ENCODE measurements at places on chromosomes 16 and 17.

DNA sequence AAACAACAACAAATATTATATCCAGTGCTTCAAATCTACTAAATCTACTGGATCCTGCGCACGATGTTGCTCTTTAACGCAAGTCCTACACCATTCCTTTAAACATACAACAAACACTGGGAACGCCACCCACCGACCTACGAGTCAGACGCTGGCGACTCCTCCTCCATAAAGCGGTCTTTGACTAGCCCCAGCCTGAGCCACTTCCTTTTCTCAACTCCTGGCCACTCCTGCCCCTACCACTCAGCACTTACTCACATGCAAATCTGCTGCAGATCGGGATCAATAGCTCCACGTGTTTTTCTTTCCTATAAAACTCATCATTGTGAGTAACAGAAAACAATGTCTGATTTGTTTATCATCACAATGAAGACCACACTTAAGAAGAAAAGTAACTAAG, 32.8 kb upstream of the MNT start:
- DNase-seq, result no peak

- DNase-seq, result no peak
Observed at GRCh38 chr16:66277311-66278070, 89.0 kb upstream of the CDH5 start.

DNA sequence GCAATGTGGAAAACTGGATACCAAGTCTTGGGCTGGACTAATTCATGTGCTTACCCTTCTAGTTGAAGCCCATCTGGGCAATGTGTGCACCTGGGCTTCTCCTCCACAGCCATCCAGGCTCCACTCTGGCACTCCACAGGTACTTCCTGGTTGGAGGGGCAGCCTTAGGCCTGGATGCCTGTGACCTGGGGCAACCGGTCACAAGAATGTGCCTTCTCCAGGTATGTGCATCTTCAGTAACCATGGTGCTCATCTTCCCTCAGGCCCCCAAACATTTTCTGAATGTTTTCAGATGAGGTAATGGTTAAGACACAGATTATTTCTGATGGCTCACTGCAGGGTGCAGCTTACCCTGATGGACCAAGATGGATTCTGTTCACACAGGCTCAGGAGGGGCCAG, 11.1 kb downstream of the C16orf86 start:
- no peak for DNase-seq

DNA sequence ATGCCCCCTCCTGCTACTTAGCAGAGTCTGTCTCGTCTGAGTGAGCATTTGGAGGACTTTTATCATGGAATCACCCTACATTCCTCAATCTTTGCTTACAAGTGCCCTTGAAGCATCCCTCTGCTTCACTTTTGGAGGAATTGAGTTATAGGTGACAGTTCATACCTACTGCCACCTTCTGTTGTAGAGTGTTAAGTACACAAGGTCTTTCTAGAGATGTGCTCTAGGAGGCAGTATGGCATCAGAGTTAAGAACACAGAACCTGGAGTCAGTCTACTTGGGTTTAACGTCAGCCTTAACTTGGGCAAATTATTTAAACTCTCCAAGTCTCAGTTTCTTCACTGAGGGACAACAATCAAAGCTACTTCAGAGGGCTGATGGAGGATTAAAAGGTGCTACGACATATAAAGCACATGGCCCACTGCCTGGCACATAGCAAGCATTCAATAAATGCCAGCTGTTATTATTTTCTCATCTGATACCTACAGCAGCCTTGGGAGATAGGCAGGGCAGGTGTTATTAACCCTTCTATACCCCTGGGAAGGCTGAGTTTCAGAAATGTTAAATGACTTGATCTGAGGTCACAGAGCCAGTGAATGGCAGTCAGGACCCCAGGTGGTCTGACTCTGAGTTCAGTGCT, 62.2 kb downstream of the UTP18 start:
- no peak for DNase-seq

DNA sequence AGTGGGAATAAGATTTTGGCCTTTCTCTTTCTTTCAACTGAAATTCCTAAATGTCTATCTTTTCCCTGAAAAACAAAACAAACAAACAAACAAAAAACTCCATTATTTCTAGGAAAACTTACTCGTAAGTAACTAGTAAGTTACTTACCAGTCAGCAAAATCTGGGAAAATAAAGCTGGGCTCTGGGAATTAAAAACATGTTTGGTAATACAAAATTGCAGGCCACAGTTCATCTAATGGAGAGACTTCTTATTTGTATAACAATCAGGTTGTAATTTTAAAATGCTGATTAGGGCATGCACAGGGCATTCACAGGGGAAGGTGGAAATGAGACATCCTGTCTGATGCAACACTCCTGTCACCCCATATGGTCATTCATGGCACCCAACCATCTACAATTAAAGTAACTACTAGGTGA, 3.8 kb upstream of the WIPI1 start:
- DNase-seq, result no peak

DNA sequence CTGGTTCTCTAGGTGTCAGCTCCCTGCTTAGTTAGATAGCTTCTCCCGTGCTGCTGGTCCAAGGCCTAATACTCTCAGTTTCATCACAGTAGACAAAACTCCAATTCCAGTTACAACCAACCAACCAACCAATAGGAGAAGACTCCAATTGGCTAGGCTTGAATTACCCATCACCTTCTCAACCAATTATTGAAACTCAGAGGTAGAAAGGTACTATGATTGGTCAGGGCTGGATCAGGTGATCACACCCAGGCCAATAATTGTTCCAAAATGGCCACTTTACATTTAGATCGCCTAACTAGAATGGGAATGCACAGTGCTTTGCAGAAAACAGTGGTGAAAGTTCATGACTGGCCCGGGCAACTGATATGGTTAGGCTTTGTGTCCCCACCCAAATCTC, 49.5 kb upstream of the CRHR1 start:
- DNase-seq, result no peak

- DNase-seq, result no peak
Observed at GRCh38 chr16:81437865-81438264, 6.7 kb upstream of the CMIP start.

GRCh38 chr16:48408688-48409087, 23.5 kb upstream of the SIAH1 start:
- DNase-seq, result no peak

DNA sequence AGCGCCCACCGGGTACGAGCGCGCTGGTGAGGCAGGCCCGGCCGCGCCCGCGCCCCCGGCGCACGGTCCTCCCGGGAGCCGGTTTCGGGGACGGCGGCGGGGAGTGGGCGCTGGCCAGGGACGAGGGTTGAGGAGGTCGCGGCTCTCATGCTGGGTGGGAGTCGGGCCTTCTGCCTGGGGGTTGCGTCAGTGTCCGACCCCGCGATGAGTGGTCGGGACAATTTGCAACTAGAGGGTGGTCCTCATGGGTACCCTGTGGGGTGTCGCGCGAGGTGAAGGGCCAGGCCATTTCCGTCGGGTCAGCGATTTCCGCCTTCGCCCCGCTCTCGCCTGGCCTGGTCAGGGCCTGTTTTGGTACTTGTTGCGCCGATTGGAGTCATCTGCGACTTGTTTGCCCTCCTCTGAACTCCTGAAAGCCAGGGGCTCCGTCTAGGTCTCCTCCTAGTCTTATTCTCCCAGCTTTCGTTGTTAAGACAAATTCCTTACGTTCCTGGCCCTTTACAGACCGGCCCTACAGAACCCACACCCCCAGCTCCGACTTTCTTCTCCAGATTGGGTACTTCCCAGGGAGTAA, 14.9 kb downstream of the NAA60 start:
- no peak for DNase-seq

GRCh38 chr17:49926886-49927285, 42.1 kb upstream of the DLX4 start:
- DNase-seq, result no peak

- DNase-seq, result no peak
Observed at GRCh38 chr16:19911747-19912454, 27.3 kb upstream of the GPRC5B start.

GRCh38 chr16:68519225-68519745, 19.8 kb upstream of the ZFP90 start:
- DNase-seq, result no peak

- DNase-seq, result no peak
Observed at GRCh38 chr16:74053826-74054225, 242.8 kb upstream of the PSMD7 start.

DNA sequence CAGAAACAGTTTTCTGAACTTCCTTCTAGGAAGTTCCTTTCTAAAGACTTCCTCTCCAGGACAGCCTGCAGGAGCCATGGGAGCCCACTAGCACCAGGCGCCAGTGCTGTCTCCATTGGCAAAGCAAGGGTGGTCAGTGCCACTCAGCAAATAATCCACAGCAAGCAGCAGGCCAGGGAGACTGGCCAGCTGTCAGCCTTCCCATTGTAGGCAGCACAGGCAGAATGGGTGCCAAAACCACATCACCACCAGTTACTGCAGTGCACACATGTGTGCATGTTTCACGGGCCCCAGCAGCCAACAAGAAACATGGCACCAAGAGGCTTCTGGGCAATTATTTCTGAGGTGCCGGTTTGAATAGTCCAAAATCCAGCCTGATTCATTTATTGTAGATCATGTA, 26.7 kb downstream of the DNASE1 start:
- DNase-seq, result no peak

GRCh38 chr17:50841949-50842354, 6.6 kb downstream of the WFIKKN2 start:
- peak; percentile 73 for DNase-seq

DNA sequence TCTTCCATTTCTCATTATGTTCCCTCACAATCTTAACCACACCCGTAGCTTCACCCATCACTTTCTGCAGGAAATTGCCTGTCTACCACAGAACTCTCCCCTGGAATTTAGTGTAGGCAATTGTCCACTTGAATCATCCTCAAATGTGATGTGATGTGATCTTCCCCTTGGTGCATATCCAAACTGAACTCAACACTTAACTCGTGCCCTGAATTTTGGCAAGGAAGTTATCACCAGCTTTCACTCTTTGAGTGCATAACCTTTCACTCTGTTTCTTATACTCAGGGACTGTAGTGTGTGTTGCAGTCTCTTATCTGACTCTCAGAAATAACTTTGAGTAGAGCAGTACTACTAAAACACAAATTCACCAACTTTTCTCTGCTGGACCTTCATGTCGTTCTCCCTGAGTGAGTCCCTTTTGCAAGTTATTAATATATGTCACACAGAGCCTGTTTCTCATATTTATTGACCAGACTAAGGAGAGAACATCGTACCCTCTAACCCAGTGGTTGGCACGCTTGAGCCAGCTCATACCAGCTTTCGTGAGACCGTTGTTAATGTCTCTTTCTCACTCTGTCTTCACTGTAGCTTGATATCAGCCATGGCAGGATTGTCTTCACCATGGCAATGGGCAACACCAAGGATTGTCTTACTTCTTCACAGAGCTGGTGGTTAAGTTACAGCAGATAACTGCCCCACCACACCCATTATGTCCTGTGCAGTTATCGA, 558.9 kb upstream of the HSBP1 start:
- DNase-seq, result no peak

GRCh38 chr17:72299100-72299499, 178.3 kb downstream of the SOX9 start:
- no peak for DNase-seq

DNA sequence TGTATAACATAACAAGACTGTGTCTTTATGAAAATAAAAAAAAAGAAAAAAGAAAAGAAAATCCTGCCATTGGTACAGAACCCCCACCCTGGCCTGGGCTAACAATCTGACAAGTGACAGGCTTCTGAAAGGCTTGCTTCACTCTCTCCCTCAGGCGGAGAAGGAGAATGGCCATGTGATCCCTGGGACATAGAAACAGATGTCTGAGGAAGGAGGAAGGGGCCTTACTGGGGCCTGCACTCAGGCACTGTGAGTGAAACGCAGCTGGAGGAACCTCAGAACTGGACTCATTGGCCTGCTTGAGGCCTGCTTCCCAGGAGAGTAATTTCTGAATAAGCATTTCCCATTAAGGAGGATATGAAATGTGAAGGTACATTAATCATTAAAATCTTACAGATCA, 17.5 kb downstream of the MAP3K14 start:
- no peak for DNase-seq
